Right lobe of liver (tissue), 6 donors: ENCODE measurements at places on chromosomes 3 and 15.

DNA sequence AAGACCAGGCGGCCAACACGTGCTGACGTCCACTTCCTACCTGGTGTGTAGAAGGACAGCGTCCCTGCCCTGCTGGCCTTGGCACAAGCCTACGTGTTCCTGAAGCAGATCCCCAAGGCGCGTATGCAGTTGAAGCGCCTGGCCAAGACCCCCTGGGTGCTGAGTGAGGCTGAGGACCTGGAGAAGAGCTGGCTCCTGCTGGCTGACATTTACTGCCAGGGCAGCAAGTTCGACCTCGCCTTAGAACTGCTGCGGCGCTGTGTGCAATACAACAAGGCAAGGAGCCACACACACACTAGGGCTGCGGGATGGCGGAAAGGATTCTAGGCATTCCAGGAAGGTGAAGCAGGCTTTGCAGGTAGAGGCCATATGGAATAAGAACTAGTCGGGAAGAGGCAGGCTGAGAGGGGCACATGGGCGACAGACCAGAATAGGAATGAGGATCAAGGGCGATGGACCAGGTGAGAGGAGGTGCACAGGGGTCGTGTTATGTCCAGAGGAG lies 15.9 kb downstream of the CSRNP1 start:
- DNase-seq = no peak

DNA sequence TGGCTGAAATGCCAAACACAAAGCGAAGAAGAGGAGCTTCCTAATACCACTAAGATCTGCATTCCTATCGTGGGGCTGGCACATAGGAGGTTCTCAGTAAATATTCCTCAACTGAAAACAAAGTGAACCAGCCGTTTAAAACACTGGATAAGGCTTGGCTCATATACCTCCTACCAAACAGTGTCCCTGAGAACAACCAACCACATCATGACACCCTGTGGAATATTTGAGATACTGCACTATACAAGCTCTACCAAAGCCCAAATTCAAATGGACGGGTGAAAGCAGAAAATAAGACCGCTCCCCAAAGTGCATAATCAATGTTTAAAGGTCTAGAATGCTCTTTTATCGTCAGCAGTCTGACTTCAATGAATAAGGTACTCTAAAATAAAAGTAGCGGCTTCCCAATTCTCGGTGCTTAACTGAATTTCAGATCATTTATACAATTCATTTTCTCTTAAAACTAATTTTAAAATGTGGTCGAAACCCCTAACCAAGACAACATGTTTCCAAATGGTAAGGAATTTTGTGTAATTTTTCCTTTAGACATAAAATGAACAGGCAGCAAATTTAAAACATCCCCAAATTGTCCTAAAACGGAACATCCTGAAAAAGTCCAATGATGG lies 425.8 kb downstream of the ERC2 start:
- no peak for DNase-seq

GRCh38 chr3:170709046-170709445 lies 123.2 kb upstream of the SLC7A14 start:
- no peak for DNase-seq

DNA sequence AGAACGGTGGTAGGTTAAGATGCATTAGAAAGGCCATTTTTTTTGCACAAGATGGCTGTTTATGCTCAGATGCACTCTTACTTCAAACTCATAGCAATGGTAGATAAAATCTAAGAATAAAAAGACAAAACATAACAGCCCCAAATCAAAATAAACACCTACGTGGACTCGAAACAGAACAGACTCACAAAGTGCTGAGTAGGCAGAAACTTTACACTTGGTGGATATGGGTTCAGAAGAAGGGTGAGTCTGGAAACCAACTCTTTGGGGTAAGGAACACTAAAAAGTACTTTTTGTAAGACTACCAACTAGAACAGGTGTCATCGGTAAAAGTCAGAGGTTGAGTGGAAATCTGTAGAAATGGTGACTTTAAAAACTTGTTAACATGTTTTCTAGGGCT lies 468.2 kb downstream of the OTOL1 start:
- DNase-seq = no peak

GRCh38 chr15:100924436-100924835 lies 5.3 kb downstream of the LRRK1 start:
- DNase-seq = no peak

- DNase-seq = no peak
These were observed 83.0 kb downstream of the CNTN3 start for GRCh38 chr3:74531491-74531890.

GRCh38 chr15:57079931-57080620 lies 161.6 kb downstream of the TCF12 start:
- no peak for DNase-seq

- no peak for DNase-seq
These were observed 30.6 kb upstream of the CDV3 start for GRCh38 chr3:133542871-133543270.

DNA sequence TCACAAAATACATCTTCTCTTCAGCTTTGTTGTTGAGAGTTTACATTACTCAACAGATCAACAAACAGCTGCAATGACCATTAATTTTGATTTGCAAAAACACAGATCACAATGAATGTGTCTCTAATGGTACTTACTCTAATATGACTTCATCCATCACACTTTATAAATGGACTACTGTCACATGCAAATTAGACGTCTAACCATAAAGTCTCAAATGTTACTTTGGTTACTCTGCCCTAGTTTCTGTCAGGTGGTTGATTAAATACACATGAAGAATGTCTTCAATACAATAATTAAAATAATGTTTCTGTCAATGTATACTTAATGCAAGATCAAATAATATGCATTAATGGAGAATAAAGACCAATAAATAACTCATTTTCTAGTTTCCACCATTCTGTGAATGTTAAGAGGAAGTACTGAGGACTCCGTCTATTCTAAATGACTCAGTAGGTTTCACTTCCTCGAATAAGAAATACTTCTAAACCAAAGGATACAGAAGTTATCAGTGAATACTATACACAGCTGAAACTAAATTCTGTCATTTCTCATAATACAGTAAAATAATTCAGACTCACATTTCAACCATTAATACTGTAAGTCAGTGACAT lies 145.8 kb downstream of the CBLB start:
- DNase-seq = no peak

- no peak for DNase-seq
These were observed 8.8 kb upstream of the FAM107A start for GRCh38 chr3:58585994-58586393.

DNA sequence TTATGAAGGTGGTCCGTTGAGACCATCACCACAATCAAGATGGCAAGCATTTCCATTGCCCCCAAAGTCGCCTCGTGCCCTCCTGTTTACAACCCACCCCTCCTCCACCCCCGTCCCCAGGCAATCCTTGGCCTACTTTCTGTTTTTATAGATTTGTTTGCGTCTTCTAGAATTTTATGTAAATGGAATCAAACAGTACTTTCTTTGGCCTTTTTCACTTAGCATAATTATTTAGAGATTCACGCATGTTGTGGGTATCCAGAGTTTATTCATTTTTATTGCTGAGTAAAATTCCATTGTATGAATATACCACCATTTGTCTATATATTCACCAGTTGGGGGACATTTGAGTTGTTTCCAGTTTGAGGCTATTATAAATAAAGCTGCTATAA lies 66.6 kb downstream of the LSM3 start:
- no peak for DNase-seq

DNA sequence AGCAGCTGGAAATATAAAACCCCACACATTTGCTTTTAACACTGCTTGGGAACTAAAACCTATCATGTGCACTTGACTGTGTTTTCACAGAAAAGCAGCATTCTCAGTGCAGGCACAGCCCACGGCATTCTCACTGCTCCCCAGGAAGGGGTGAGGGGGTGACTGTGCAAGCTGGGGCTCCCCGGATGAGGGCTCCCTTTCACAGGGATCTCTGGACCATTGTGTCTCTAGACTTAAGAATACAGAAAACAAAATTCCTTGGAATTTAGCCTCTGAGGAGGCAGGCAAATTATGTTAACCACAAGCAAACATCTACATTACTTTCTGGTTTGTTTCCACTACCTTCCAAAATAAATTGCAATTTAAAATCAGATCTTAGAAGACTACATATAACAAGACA lies 100.3 kb downstream of the FSIP1 start:
- DNase-seq = no peak

GRCh38 chr3:107679921-107680320 lies 157.2 kb downstream of the BBX start:
- no peak for DNase-seq

GRCh38 chr3:82055792-82056191 lies 294.3 kb upstream of the GBE1 start:
- no peak for DNase-seq

- no peak for DNase-seq
These were observed 326.6 kb downstream of the ARPP21 start for GRCh38 chr3:35965908-35966307.

DNA sequence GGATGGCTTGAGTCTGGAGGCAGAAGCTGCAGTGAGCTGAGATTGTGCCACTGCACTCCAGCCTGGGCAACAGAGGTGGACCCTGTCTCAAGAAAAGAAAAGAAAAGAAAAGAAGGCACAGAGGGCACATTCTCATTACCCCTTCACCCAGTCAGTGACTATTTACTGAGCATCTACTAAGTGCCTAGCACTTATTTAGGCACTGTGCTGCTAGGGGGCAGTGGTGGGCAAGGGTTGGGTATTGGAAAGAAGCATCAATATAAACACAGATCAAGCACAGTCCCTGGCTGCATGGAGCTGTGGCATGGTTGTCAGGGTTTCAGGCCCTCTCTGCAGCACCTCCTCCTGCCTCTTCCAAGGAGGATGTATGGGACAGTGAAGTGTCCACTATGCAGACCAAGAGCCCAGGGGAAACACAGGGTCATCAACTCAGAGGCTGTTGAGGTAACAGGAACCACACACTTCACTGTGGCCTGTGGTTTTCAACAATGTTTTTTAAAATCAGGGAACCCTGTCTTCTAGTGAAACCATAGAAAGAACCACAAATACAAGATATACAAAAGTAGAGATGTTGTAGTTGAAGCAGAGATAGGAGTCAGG lies 138.5 kb downstream of the RAB11A start:
- no peak for DNase-seq

DNA sequence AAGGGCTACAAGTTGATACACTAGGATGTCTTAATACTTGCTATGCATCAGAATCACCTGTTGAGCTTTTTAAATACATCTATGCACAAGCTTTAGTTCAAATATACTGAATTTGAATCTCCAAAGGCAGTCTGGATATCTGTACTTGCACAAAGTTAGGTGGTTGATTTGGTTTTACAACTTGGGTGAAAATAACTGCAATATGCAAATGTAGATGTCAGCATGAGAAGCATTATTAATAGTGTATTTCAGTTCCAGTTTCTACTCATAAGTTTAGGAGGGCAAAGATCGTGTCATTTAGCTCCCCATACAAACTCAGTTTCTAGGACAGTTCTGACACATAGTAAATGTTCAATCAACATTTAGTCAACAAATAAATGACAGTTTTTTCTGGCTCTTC lies 25.6 kb downstream of the IQCB1 start:
- no peak for DNase-seq

DNA sequence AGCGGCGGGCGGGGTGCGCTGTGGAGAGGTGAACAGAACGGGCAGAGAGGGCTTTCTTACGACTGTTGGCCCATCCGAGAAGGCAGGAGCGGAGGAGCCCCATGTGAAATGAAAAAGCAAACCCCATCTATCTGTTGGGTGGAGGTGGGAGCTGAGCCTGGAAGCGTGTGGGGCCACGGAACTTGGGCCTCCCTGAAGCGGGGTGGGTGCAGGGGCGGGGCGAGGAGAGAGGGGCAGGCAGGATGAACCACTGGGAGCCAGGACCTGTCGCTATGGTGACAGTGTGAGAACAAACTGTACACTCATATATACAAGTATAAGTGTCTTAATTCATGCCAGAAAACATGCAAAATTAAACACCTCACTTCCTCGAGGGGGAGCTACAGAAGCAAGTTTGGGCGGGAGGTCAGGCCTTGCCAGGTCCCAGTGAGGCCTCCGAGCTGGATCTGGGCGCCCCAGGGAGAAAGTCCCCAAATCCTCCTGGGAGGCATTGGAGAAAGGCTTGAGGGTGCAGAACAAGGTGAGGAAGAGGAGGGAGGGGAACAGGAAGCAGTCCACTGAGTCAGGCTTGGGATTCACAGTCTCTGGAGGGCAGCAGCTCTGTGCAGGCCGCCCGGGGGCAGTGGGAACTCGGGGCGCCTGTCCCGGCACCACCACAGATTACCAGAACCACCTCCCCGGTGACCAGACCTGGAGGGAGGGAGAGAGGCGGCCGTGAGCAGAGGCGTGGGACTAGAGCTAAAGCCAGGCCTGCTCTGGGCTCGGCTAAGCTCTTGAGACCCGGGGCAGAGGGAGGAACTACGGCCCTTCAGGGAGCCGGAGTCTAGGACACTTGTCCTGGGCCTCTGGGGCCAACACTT lies 34.8 kb downstream of the RBPMS2 start:
- DNase-seq = no peak

- no peak for DNase-seq
These were observed 3.4 kb upstream of the RARB start for GRCh38 chr3:25424614-25425013.

DNA sequence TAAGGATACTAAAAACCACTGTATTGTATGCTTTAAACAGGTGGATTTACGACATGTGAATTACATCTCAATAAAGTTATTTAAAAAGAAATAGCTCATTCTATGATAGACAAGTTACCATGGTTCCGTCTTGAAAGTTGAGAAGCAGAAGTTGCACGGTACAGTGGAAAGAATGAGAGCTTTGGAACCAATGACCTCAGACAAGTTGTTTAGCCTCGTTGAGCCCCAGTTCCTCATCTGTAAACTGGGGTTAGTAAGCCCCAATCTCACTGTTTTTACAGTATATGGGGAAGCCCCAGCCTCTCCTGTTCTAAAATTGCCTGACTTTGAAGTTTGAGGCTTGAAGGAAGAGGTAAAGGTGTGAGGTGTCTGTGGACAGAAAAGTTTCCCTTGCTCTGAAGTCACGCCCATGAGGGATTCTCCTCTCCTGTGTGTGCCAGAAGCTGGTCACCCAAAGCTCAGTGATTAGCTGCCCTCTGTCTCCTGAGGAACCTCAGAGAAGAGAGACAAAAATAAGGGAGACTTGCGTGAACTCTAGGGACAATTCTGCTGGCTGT lies 10.0 kb downstream of the CRYGS start:
- DNase-seq = no peak

GRCh38 chr3:155550391-155550790 lies 194.5 kb downstream of the PLCH1 start:
- DNase-seq = no peak

- DNase-seq = no peak
These were observed 87.8 kb downstream of the C3orf70 start for GRCh38 chr3:185065059-185065458.

DNA sequence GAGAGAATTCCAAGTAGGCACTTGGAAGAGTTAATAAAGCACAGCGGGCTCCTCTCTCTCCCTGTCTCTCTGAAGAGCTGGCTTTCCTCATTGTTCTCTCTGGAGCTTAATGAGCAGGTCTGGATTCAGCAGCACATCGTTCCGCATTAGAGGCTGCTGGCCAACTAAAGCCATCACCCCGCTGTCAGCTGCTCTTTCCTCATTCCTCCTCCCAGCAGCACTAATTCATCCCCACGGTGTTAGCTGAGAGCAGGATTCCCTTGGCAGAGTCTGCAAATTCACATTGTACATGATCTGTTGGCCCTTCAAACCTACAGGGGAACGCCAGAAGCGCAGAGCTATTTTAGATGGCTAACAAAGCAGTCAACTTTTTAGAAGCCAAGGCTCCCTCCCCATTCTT lies 44.2 kb downstream of the SGO1 start:
- DNase-seq = no peak

GRCh38 chr3:111143-112069 lies 85.2 kb upstream of the CHL1 start:
- no peak for DNase-seq

GRCh38 chr15:96431786-96432185 lies 101.3 kb downstream of the NR2F2 start:
- no peak for DNase-seq

GRCh38 chr3:168951884-168952283 lies 711.6 kb downstream of the MECOM start:
- DNase-seq = no peak
